Frontal cortex (tissue), 4 donors: ENCODE measurements at places on chromosomes 1 and 21.

- no peak for DNase-seq
These were observed 89.5 kb upstream of the ARTN start for GRCh38 chr1:43844114-43844513.

DNA sequence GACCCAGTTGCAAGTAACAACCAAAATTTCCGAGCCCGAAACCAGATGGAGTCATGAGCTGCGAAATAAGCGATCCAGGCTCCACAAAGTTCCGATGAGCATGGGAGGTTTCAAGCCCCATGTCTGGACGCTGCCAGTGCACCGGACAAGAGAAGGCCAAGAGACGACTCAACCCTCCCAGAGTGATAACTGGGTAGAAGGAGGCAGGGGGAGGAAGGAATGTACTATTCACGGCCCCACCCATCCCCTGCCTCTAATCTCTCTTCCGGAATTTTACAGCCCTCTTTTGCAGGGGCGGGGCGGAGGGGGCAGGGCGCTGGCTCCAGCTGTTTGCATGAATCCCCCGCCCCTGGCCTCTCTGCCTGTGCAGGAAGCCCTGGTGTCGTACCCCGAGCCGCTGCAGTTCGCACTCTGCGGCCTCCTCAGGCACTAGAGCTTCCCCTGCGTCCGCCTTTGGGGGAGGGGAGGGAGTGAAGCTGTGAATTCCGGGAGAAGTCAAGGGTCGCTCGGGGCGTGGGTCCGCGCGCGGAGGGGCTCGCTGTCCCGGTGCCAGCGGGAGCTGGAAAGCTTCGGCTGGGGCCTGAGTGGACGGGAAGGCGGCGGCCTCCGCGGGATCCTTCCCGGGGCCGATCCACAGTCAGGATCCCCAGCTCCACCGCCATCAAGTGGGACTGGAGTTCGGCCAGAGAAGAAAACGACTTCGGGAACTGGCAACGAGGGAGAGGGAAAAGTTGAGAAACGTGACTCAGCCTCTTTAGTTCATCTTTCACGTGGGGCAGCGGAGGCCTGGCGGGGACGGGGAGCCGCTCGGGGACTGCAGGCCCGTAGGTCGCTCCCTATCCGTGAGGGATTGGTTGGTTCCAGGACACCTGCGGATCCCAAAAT, 6.3 kb upstream of the PTP4A2 start:
- DNase-seq = no peak

DNA sequence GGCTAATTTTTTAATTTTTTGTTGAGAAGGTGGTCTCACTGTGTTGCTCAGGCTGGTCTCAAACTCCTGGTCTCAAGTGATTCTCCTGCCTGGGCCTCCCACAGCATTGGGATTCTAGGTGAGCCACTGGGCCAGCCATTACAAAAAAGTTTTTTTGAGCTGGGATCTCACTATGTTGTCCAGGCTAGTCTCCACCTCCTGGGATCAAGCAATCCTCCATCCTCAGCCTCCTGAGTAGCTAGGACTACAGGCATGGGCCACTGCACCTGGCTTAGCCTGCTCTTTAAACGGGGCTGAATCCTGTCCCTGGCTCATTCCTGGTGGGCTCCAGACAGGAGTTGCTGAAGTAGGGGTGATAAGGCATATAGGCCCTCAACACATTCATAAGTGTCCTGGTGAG, 2.5 kb downstream of the TAS1R1 start:
- DNase-seq = no peak

DNA sequence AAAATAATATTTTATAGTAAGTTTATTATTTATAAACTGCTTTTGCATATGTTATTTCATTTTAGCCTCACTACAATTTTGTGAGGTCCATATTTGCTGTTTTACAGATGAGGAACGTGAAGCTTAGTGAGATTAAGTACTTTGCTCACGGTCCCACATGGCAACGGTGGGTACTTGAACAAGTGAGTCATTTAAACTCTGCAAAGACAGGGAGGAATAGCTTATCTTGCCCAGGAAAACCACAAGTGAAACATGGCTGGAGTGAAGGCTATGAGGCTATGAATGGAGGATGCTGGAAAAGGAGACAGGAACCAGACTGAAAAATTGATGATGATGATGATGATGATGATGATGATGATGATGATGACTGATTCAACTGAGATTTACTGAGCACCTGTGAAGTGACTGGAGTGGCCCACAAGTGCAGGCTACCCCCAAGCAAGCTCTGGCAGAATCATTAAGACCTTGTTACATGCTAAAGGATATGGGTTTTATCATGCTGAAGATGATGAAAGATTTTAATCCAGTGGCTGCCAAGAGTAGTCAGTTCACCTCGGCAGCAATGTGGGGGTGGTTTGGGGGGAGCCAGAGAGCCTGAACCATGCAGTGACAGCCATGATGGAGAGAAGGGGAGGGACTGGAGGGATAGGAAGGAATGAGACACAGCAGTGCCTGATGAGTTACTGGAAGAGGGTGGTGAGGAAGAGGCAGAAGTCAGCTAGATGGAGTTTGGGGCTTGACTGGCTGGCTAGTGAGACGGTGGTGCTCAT, 1.4 kb upstream of the ABCA4 start:
- DNase-seq = no peak

GRCh38 chr1:905071-905749, 18.5 kb upstream of the SAMD11 start:
- DNase-seq = peak; percentile 47

DNA sequence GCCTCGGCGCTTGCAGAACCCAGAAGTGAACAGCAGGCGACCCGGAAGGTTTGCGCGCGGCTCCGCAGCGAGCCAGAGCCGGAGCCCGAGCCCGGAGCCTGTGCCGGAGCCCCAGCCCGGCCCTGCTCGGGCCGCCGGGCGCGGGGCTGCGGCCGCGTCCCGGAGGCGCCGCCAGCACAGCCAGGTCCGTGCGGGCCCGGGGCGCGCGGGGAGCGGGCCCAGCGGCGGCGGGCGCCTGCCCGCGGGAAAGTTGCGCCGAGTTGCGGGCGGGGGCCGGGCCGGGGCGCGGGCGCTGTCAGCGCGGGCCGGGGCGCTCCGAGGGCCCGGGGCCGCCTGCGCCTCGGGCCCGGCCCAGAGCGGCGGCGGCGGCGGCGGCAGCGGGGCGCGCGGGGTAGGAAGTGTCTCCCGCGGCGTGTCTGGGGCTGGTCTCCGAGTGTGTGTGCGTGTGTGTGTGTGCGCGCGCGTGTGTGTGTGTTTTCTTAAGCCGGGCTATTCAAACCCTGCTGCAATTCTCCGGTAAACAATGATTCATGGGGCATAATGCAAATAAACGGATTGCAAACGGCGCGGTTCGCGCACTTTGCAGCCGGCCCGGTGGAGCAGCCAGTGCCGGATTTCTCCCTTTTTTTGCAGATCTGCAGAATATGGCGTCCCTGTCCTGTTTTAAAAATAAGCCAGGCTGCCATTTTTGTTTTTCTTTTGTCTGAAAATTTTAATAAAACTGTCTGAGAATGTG, at the start of gene ZNF362:
ZNF362 (plus strand) TSS at position 22 of the 736 bp plus-strand sequence. CDS start 14,083 bp downstream, outside the sequence.
- DNase-seq = peak; percentile 63

- no peak for DNase-seq
These were observed 115.7 kb downstream of the CENPF start for GRCh38 chr1:214718724-214719123.

DNA sequence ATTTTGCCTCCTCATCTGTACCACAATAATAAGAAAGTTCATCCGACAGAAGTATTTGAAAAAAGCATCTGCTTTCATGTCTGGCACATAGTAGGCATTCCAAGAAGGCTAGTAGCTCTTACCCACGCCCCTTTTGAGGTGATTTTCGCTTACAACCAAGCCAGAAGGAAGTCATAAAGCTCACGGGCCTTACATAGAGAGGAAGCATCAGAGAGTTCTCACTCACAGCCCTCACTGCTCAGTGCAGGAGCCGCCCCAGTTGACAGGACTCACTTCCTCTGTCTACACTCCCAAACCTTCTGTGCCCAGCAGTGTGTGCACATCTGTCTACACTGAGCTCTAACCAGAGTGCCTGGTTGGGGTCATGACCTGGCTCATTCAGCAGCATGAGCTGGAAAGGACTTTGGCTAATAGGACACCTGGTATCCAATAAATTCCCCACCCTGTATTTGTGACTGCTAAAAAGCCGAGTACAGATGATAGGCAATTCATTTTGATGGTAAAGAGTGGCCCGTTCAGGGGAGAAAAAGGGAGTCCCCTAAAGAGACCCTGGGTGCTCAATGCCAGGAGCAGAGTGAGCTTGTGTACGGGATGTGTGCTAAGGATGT, 36.8 kb upstream of the DUSP10 start:
- DNase-seq = no peak

DNA sequence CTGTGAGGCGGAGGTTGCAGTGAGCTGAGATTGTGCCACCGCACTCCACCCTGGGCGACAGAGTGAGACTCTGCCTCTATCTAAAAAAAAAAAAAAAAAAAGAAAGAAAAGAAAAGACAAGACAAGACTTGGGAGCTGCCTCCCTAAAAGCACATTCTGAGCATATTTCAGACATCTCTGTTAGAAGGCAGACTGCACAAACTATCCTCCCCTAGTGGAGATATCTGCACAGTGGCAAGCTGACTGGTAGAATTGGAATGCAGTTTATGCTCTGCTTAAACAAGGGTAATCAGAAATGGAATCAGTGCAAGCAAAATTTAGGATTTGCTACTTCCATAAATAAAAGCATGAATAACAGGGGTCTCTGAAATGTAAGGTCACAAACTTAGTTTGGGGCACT, 31.8 kb downstream of the GNG4 start:
- no peak for DNase-seq

- no peak for DNase-seq
These were observed 88.8 kb upstream of the PDE4B start for GRCh38 chr1:65703853-65704252.

DNA sequence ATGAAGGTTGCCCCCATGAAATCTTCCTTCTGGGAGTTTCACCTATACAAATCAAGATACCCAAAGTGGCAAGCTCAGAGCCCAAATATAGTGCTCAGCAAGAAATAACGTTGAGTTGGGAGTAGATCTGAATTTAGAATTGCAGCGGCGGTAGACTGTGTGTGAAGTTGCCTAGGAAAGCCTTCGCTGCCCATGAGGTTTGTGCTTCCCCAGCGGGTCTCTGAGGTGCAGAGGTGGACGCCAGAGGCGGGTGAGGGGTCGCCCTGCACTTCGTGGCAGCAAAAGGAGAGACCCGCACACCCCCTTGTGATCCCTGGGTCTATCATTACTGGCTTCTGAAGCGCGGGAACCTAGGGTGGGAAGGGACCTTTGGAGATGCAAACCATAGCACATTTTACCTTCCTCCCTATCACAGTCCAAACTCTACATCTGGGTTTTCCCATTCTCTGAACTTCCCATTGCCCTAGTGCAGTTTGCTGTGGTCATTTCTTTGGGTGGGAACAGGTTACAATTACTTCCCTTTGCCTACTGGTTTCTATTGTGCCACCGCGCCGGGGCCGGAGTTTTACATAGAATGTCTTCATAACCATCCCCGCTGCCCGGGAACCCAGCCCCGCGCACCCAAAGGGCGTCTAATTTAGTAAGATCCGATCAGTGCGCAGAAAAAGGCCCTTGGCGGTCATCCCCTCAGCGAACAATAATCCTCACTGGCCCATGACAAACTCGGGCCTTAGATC, 5.2 kb downstream of the TBX15 start:
- peak; percentile 10 for DNase-seq

GRCh38 chr1:43495204-43495603, 35.5 kb upstream of the PTPRF start:
- no peak for DNase-seq

- DNase-seq = no peak
These were observed 109.6 kb downstream of the ZBTB18 start for GRCh38 chr1:244160455-244161235.

DNA sequence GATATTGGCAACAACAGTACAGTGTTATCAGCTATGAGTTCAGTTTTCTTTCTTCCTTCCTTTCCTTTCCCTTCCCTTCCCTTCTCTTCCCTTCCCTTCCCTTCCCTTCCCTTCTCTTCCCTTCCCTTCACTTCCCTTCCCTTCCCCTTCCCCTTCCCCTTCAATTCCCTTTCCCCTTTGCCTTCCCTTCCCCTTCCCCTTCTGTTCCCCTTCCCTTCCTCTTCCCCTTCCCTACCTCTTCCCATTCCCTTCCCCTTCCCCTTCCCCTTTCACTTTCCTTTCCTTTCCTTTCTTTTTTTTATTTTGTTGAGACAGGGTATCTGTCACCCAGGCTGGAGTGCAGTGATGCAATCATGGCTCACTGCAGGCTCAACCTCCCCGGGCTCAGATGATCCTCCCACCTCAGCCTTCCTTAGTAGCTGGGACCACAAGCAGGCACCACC, 72.3 kb upstream of the CAPZB start:
- no peak for DNase-seq

DNA sequence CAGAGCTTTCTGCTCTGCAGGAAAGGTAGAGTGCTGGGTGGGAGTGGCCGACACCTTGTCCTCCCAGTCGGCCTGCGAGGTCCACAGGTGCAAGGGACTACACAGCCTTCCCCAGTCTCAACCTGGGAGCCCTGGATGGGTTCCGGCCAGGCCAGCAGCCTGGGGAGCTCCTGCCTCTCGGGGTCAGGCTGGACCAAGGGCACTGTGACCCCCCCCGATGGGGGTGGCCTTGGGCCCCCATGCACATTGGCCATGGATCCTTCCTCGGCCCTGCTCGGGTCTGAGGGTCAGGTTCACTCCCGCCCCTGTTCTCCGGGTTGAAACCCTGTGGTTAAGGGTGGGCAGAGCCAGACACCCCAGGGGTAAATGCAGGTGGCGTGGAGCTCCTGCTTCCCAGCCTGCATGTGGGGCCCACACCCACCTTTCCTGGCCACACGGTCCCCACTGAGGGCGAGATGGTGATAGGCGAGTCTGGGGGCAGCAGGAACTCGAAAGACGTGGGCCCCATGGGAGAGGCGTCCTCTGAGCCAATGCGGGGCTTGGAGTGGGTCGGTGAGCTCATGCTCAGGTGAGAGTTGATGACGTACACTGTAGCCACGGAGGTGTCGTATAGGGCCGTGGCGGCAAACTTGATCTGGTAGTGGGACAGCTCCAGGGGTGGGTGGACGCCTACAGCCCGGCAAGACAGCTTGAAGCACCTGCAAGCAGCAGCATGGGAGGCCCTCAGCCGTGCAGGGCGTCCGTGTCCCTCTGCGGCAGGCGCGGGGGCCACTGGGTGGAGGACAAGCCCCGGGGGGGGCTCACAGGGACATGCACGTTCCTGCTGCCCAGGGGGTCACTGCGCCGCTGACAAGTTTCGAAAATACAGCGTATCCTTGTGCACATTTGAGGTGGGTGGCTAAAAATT, 10.8 kb upstream of the TMEM52 start:
- no peak for DNase-seq

GRCh38 chr1:92065042-92065441, 10.2 kb downstream of the SETSIP start:
- no peak for DNase-seq

- no peak for DNase-seq
These were observed 10.1 kb downstream of the PTGFRN start for GRCh38 chr1:116919802-116920201.

DNA sequence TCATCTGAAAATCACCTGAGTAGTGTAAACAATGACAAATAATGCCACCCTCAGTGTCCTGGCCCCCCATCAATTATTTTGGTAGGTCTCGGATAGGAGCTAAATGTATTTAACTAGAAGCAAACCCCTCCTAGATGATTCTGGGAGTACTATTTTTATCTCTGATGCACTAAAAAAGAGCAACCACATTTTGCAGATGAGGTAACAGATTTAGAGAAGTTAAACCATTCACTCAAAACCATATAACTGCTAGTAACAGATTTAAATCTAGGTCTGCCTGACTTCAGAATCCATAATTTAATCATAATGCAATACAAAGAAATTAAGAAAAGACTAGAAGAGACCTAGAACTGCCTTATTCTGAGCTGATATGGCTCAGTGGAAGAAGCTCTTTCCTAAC, 17.3 kb upstream of the PTCH2 start:
- DNase-seq = no peak
